HEK293T (cell line): ENCODE measurements at places on chromosomes 11 and 22.

- DNase-seq = no peak
Measured at GRCh38 chr11:126886636-126887035, 113.9 kb downstream of the KIRREL3 start.

- DNase-seq = no peak
Measured at GRCh38 chr11:16987205-16987568, 27.0 kb downstream of the PLEKHA7 start.

GRCh38 chr11:134700101-134700640 lies 288.1 kb upstream of the B3GAT1 start:
- DNase-seq = no peak

- no peak for DNase-seq
Measured at GRCh38 chr11:88327462-88328143, 9.9 kb downstream of the CTSC start.

DNA sequence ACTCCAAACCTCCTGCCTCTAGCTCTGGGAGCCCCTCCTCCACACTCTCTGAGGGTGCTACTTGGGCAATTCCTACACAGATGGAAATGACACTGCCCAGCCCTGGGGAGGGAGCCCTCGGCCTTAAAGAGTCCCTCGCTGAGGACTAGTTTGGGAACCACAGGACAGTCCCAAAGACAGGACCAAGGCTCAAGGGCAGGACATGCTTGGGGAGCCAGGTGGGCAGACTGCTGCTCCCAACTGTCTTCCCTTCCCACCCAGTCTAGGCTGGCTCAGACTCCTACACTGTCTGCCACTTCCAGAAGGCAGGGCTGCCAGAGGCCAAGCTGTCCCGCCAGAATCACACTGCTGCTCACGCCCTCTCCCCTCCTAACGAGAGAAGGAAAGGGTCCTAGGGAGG lies 9.8 kb downstream of the ARRB1 start:
- DNase-seq = no peak

DNA sequence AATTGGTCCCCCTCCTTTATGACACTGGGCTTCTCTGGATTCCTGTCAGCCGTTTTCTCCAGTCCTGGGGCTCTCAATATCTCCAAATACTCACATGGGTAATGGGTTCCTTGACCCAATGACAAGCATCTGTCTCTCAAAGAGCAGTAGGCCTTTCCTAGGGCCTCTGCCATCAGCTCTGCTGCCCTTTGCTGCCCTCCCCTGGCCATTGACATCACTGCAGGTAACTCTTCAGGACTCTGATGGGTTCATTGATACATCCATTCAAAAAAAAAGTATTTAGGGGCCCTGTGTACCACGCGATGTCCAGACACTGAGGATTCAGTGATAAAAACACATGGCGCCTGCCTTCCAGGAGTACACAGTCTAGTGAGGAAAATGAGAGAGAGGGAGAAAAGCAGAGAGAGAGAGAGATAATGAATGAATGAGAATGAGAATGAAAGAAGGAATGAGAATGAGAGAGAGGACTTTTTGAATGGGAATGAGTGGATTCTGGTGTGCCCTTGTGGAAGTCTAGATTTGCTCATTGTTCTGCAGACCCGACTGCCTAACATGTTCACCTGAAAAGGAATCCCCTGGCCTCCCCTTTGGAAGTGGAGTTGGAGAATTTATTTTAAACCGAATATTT lies 42.6 kb upstream of the OLFML1 start:
- peak; percentile 74 for DNase-seq

GRCh38 chr22:20095521-20095920 lies 15.5 kb downstream of the DGCR8 start:
- no peak for DNase-seq

DNA sequence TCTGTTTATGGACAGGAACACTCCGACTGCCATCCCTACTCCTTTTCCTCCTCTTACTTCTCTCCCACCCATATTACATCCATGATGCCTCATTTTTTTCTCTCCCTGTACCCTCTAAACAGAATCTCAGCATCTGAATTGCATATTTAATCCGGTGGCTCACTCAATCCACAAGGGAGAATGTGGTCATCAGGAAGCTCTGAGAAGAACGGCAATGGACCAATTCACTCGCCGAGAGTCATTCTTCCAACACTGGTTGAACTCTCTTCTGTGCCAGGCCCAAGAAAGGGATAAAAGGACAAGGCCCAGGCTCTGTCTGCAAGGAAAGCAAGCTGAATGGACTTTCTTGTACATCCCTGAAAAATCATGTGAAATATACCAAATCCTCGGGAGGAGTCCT lies 15.9 kb downstream of the MAP6 start:
- no peak for DNase-seq

- DNase-seq = no peak
Measured at GRCh38 chr11:131925829-131926228, 555.4 kb downstream of the NTM start.

DNA sequence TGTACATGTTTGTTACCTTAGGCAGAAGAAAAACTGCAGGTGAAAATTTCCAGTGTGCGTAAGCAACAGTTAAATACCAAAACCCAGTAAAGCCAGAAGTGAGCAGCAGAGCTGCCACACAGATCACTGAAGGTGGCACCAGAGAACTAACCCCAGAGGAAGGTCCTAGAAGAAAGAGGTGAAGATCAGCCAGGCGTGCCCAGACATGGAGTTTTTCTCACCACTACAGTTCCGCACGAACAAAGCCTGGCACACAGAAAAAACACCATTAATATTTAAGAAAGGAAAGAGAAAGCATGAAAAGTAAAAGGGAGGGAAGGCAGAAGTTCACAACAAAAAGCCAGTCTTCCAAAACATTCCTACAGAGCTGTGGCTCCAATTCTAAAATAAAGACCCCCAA lies 60.7 kb downstream of the STK33 start:
- no peak for DNase-seq

GRCh38 chr11:32213223-32213622 lies 122.3 kb downstream of the RCN1 start:
- DNase-seq = no peak

DNA sequence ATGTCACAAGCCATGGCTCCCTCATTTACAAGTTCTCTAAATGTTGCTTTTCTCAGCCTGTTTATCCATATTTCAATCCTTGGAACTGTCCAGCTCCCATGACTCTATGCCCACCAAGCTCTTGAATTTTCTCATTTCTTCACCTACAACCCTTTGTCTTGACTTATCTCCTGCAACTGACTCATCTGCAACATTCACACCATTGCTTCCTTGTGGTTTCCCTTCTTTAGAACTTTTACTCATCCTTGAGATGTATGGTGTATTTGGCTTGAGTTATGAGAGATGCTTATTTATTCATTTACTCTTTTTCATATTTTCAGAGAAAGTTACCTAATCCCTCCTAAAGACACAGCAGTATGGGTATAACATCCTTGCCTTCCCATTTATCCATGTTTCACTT lies 18.8 kb downstream of the TRIM34 start:
- DNase-seq = no peak

GRCh38 chr11:69797737-69798528 lies 21.3 kb downstream of the FGF3 start:
- DNase-seq = no peak

GRCh38 chr11:69102732-69103615 lies 52.8 kb upstream of the SMIM38 start:
- no peak for DNase-seq

GRCh38 chr11:71251151-71251721 lies 1.1 kb downstream of the SHANK2 start:
- peak; percentile 23 for DNase-seq

DNA sequence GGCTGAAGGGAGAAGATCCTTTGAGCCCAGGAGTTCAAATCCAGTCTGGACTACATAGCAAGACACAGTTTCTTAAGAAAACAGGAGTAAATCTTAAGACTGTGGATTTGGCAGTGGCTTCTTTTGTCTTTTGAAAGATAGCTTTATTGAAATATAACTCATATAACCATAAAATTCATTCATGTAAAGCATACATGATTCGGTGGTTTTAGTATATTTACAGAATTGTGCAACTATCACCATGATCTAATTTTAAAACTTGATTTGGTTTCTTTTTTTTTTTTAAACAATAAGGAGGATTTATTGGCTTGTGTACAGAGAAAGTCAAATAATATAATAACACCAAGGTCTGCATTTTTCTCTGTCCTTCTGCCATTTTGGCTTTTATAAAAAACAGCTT lies 23.1 kb upstream of the PSMA1 start:
- no peak for DNase-seq

GRCh38 chr22:49034836-49035817 lies 792.5 kb downstream of the BRD1 start:
- no peak for DNase-seq

DNA sequence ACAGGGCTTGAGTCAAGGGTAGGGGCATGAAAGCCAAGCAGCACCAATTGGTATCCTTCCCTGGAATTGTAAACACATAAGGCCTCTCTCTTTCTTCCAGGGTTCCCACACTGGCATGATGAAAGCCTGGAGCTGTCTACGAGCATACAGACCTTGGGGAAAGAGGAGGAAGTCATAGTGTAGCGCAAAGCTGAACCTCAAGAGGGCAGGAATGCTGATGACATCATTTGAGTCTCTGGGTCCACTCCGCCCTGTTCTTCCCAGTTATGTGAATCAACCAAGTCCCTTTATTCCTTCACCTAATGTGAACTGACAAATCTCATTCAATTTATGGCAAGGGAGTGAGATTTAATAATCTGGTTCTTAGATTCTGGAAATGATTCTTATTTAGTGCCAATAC lies 266.4 kb upstream of the NCAM1 start:
- no peak for DNase-seq

- DNase-seq = no peak
Measured at GRCh38 chr11:120786206-120786735, 237.6 kb upstream of the TBCEL start.

GRCh38 chr11:130314184-130314749 lies 450 bp downstream of the ZBTB44 start:
- DNase-seq = peak; percentile 66

GRCh38 chr11:70522593-70523311 lies 124.4 kb downstream of the CTTN start:
- no peak for DNase-seq

GRCh38 chr11:19864141-19865140 lies 151.8 kb downstream of the NAV2 start:
- DNase-seq = no peak

- no peak for DNase-seq
Measured at GRCh38 chr11:131771471-131771870, 401.1 kb downstream of the NTM start.

DNA sequence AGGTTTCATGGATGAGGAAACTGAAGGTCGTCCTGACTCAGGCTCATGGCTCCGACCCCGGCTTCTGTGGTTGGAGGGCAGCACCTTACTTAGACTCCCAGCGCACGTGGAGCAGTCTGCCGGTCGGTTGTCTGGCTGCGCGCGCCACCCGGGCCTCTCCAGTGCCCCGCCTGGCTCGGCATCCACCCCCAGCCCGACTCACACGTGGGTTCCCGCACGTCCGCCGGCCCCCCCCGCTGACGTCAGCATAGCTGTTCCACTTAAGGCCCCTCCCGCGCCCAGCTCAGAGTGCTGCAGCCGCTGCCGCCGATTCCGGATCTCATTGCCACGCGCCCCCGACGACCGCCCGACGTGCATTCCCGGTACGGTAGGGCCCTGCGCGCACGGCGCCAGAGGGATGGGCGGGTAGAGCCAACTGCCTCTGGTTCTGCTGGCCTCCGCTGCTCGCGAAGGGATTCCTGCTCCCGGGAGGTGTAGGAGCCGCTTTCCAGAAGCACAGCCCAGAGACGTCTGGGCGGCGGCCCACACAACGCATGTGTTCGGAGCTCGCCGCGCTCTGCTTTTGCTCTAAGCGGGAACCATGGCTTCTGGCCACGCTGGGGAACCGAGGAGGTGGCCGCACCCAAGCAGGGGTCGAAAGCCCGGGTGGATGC lies at the start of gene LDHA:
LDHA (plus strand) TSS at position 289 of the 653 bp plus-strand sequence. CDS start 2,280 bp downstream, outside the sequence.
- DNase-seq = peak; percentile 91

DNA sequence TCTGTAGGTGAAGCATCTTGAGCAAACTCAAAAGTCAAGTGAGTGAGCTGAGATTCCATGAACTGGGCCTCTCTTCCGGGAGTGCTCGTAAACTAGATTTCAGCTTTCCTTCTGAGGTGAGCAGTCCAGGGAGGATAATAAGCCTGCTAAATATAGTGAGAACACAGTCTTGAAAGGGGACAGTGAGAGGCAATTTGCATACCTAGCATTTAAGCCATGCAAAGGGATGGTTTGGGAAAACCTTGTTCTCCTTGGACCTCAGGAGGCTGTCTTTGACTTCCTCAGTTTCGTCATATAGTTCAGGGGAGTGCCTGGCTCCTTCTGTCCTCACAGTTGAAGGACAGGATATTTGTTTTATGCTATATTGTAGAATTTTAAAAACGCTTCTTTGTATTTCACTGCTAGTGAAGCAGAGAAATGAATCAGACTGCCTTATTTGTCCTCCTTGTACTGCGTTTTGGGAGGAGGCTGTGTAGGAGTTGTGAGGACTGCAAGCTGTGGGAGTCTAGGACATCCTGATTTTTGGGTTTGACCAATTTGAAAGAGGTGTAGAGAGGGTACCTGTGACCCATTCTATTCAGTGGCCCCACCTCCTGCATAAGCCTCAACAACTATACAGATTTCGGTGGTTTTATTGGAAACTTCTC lies 11.0 kb upstream of the SORL1-AS1 start:
- DNase-seq = no peak

DNA sequence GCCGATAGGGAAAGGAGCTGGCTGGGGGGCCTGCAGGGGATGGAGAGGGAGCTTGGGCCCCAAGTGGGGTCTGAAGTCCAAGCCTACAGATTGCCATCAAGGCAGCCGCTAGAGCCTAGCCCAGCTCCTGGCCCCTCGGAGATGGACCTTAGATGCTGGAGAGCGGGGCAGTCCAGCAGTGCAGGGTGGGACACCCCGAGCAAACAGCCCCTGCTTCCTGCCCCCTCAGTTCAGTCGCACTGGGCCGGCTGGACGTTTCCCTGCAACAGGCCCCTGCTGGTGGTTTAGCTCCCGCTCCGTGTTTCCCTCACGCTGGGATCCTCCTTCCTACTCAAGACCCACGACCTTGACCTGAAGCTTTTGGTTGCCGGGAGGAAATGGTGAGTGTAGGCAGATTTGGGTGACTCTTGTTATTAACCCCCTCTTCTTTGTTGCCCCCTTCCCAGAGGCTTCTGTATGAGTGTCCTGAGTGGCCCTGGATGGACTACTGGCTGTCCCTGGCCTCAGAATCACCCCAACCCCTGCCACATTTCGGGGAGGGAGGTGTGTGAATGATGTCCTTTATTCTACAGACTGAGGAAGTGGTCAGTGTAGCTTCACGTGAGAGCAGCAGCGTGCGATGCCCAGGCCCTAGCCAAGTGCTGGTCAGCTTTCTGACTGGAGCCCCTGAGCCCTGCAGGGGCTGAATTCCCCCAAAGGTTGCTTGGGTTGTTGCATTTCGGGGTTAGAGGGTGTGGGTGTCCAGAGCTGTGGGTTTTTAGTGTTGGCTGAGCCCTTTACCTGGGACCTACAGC lies 2.7 kb downstream of the ST3GAL4 start:
- no peak for DNase-seq

GRCh38 chr11:115631609-115632008 lies 127.4 kb upstream of the CADM1 start:
- DNase-seq = no peak

GRCh38 chr11:7578276-7578955 lies 64.6 kb downstream of the PPFIBP2 start:
- DNase-seq = no peak
